ENCODE measurements at places on chromosomes 5 and 9. TPM values are rescaled to one million over a fixed set of nuclear protein-coding genes. Genes with fewer than 3 reads are reported as not detected.

GRCh38 chr9:23821375-23822181 is 4.5 kb downstream of the ELAVL2 start:
- DNase-seq = no peak

DNA sequence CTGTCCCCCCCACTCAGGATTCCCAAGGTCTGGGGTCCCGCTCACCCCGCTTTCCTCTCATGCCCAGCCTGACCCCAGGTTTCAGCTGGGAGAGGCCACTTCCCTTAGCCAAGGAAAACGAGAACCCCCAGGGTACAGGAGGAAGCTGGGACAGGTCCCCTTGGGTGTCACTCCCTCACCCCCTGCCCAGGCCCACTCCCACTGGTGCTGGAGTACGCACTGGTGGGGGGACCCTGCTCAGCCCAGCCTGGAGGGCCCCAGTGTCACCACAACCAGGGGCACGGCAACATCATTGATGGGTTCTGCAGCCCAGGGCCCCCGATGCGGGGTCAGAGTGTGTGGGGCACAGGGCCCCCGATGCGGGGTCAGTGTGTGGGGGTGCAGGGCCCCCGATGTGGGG is 145.0 kb upstream of the CDKN2B start:
- DNase-seq = no peak

GRCh38 chr9:83304686-83305085 is 233.5 kb downstream of the FRMD3 start:
- no peak for DNase-seq

DNA sequence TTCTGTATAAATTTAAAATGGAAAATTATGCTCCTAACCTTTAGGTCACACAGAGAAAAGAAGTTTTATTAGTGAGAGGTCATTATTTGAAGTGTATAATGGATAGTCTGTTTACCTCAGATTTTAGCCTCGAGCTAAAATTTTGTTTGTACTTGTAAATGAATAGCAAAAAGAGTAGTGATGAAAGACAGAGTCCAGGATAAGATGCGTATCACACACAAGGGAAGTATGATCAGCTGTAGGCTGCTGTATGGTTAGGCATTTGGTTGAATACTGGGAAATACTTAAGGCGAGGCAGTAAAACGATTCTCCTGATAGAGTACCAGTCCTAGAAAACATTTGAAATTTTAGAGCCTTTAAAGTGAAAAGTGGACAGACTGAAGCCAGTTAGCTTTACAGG is 92.7 kb downstream of the FBXL7 start:
- DNase-seq = no peak

GRCh38 chr9:1617419-1617818 is 397.7 kb upstream of the SMARCA2 start:
- DNase-seq = no peak

DNA sequence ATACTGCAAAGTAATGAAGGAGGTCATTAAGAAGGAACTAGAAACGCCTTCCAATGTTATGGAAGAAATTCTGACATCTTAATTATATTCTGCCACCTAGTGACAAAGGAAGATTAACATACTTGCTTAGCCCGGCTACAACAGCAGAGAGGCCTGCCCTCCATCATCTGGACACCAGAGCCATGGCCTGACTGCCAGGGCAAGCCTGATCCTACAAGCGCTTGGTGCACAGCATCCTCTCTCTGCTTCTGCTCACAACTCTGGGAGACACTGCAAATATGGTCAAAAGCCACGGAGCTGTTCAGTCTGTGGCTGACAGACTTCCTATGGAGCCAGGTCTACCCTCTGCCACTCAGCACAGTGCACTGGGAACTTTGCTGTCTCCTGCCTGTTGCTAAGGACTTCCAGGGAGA is 87.3 kb upstream of the SLC44A1 start:
- no peak for DNase-seq

DNA sequence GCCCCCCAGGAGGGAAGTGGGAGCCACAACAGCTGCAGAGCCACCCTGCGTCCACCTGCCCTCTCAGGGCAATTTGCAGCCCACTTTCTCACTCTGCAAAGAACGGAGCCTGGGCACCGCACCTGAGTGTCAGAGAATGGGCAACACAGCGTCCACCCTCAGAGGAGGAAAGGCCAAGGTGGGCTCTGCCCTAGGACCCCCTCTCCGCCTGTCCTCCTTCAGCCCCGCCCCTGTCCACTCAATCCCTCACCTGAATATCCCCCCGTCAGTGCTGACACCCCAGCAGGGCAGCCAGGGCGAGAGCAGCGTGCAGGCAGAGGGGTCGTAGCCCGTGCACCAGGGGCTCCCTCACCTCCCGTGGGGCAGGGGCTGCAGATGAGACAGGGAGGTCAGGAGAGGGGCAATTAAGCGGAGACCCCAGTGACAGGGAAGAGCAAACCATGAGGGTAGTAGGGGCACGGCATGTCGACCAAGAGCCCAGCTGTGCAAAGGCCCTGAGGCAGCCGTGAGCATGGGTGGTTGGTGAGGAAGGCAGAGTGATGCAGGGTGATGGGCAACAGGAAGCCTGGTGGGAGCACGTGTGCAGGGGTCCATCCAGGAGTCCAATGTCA is 140.3 kb downstream of the OLFM1 start:
- DNase-seq = no peak

GRCh38 chr5:172114875-172115422 is 73.1 kb downstream of the STK10 start:
- DNase-seq = no peak

DNA sequence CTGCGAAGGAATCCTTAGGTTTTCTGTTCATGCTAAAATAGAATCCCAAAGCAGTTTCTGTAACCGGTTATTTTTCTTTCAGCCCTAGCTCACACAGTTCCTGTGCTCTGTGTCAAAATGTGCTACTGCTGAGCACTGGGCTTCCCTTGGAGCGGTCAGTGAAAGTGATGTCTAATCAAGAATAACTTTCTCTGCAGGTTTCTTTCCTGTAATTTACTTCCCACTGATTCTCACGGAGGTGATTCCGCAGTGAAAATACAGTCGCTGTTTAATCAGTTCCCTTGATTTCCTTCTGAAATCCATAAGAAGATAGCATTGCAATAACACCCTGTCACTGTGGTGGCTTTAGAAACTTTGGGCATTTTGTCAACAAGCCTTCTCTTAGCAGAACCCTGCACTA is 112.0 kb upstream of the ISL1 start:
- no peak for DNase-seq

DNA sequence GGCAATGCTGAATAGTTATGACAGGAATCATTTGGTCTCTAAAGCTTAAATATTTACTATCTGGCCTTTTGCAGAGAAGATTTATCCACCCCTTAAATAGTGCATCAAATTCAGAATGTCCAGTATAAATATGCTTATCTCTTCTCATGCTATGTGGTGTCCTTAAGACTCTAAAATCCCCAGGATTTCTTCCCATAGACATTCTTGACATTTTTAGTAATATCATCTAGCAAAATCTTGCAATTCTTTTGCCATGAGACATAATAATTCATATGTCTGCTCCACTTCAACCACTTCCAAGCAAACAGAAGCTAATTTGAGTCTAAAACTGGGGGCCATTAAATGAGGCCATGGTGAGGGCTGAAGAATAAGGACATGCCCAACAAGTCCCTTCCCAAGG is 1923.4 kb upstream of the CDH9 start:
- DNase-seq = no peak

GRCh38 chr5:109192555-109193281 is 217.1 kb downstream of the PJA2 start:
- no peak for DNase-seq

GRCh38 chr9:117407436-117408022 is 7.3 kb downstream of the ASTN2 start:
- no peak for DNase-seq

DNA sequence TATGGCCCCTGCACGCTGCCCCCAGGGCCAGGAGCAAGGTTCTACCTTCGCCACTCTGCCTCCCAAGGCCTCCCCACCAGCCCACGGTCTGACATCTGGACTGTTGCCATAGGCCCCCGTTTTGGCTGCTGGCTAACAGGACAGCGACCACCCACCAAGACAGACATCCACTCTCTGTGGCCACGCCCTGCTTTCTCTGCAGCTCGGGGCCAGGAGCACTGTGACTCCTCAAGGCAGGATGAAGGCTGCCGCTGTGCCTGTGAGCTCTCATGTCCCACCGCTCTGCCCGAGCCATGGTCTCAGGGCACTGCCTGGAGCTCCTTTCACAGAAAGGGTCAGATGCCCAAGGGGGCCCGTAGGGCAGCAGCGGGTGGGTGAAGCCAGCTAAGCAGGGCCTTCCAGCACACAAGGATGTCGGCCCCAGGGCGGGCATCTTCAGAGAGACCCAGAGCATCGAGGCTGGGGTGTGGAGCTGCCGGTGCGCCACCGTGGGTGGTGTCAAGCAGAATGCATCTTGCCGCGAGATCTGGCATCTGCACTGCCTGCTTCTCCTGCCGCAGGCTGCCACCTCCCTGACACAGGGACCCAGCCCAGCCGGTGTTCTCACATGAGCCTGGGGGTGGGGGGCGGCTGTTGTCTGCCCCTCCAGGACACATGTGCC is 92.2 kb upstream of the ADAMTS2 start:
- no peak for DNase-seq

GRCh38 chr9:83030391-83031107 is 32.4 kb downstream of the RASEF start:
- DNase-seq = no peak

DNA sequence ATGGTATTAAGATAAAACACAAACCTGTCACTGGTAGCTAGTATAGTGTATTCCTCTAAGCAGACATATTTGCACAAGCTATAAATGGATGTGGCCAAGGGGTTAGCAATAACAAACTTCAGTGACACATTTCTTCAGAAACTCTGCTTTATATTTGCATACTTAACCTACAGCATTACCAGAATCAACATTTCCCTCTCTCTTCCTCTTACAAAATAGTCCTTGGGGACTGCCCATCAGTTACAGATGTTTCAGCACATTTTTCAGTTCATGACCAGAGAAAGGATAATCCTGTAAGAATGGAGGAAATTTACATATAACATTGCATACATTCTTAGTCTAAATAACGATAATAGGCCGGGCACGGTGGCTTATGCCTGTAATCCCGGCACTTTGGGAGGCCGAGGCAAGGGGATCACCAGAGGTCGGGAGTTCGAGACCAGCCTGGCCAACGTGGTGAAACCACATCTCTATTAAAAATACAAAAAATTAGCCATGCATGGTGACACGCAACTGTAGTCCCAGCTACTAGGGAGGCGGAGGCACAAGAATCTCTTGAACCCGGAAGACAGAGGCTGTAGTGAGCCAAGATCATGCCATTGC is 25.3 kb upstream of the SLC1A1 start:
- no peak for DNase-seq

- DNase-seq = peak; percentile 49
Observed at GRCh38 chr9:122580360-122580759, 2.8 kb downstream of the OR1L8 start.

- DNase-seq = peak; percentile 67
Observed at GRCh38 chr9:133154097-133154989, 9.4 kb downstream of the GBGT1 start.

DNA sequence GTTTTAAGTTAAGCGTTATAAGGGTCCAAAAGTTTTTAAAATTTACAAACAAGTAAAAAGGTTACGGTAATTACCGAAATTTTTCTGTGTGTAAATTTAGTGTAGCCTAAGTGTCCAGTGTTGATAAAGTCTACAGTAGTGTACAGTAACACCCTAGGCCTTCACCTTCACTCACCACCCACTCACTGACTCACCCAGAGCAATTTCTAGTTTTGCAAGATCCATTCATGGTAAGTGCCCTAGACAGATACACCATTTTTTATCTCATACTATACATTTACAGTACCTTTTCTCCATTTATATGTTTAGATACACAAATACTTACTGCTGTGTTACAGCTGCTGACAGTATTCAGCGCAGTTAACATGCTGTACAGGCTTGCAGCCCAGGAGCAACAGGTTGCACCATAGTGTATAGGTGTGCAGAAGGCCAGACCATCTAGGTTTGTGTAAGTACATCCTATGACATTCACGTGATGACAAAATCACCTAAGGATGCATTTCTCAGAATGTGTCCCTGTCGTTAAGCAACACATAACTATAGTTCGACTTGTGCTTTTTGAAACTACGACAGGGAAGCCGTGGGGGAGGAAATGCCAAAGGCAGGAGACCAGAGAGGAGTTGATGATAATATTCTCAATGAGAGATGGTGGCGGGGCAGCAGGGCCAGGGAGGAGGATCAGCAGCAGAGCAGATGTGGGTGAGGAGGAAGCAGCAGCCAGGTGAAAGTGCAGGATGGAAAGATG is 48.6 kb downstream of the PSMB7 start:
- peak; percentile 43 for DNase-seq

GRCh38 chr9:33780276-33780675 is 15.1 kb upstream of the PRSS3 start:
- no peak for DNase-seq

DNA sequence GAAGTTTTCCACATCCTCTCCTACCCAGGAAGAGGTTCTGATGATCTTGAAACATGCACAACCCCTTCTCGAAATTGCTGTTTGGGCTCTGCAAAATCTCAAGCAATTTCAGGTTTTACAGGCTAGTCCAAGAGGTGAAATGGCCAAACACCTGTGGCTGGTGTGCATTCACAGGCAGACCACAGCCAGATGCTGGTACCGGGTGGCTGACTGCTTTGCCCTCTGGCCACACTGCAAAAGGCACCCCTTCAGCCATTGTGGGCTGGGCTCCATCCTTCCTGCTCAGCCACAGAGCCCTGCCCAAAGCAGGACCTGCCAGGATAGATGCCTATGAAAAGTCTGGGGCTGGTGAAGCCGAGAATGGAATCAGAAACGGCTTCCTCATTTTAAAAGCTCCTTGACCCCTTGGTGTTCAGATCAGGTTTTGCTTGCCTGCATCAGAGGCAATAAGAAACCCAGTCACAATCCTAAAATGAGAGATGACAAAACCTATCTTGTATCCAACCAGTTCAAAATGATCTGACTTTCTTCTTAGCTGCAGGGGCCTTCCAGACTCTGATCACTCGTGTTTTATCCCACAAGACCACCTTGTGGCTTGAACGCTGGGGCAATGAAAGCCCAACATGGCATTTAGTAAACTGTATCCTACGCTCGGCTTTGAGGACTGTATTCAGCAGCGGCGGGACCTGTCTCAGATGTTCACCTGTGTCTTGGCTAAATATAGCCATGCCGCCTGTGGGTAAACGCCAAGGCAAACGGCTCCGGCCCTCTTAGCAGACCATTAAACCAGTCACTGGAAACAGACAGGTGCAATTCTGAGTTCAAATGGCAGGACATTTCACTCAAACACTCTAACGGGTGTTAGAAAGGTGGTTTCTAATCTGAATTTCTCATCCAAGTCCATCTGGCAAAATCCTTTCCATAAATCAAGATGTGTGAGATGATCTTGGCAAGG is 49.6 kb downstream of the EPB41L4B start:
- DNase-seq = no peak

AFF4 gene
- total RNA-seq = 22.5 TPM

FOXD4 gene
- total RNA-seq = 1.0 TPM

N4BP3 gene
- total RNA-seq = 6.6 TPM

BSPRY gene
- total RNA-seq = 0.16 TPM

RNF180 gene
- not detected for total RNA-seq

GBGT1 gene
- 25.8 TPM for total RNA-seq

CD180 gene
- not detected for total RNA-seq

All from K562 (cell line).